Femur (tissue), 1 donor: ENCODE measurements at places on chromosomes 3 and 15.
A peak's percentile ranks its signal among the peaks of the same experiment; 100 is the strongest.

GRCh38 chr15:75862796-75863195 lies 19.5 kb downstream of the UBE2Q2 start:
- DNase-seq: no peak

DNA sequence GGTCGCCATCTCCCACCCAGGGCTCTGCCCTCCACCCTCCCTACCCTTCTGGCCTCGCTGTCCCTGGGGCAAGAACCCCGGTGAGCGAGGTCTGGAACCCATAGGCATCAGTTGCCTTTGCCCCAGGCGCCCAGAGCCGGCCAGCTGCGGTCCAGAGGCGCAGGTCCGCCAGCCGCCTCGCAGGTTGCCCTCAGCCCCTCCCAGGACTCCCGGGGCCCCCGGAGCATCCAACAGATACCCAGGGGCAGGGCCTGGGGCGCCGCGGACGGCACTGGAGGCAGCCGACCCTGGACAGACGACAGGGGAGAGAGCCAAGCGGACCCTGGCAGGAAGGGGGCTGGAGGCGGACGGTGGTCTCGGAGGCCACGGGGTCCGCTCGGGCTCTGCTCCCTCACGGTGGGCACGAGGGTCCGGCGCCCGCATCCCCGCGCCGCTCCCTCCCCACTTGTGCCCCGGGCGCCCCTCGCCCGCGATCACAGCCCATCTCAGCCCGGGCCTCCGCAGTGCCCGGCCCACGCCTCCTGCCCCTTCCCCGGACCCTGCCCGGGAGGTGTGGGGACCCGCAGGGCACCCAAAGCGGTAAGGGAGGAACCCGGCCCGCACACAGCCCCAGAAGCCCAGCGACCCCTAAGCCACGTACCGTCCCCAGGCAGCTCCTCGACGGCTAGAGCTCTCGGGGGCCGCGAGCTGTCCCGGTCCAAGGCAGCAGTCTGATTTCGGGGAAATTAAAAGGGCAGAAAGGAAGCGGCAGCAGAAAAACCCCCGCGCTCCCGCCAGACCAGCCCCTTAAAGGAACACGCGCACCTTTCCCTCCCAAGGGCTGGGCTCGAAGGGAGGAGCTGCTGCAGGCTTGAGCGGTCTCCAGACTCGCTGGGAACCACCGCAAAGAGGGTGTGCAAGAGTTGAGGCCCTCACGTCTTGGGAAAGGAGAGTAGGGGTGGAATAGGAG lies at the start of gene HAPLN3:
Gene HAPLN3, minus strand, starts transcription at position 726 of the 949 bp plus-strand sequence. CDS start 8,246 bp downstream, outside the sequence.
- peak; percentile 62 for DNase-seq

DNA sequence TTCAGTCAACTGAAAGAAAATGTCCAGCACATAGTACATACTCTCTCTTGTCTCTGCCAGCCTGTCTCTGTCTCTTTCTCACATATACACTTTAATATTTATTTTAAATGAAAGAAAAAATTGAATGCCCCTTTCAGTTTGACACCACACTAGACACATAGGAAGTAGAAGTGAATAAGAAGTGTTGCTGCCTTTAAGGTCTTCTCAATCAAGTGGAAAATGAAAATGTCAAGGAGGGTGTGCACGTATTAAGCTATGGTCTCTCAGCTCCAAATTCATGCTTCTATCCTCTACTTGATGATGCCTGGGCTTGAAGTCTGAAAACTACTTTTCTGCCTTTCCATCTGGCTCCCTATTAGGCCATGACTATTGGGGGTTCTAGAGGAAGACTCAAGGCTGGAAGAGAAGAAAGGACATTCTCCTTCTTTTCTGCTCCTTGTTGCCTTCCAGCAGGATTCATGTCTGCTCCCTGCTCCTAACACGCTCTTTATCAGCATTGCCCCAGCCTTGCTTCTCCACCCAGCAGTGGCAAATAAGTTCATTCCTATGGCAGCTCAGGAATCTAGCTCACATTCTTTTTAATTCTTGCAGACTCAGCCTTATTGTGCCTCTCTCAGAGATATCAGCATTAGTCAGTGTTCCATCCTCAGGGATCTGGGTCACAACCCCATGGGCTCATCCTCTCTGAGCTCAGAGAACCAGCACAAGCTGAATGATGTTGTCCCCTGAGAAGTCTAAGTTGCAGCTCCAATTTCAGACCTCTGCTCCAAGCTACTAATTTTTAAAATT lies 609.1 kb upstream of the GRM7 start:
- DNase-seq: no peak

- peak; percentile 39 for DNase-seq
These were observed 119.1 kb downstream of the ATG7 start for GRCh38 chr3:11391174-11391879.

GRCh38 chr15:29062179-29062591 lies 176.4 kb downstream of the APBA2 start:
- DNase-seq: no peak

GRCh38 chr15:41603941-41604911 lies 45.2 kb downstream of the TYRO3 start:
- DNase-seq: peak; percentile 77

GRCh38 chr3:75260-75659 lies 121.3 kb upstream of the CHL1 start:
- no peak for DNase-seq

- no peak for DNase-seq
These were observed 6.7 kb upstream of the DGKG start for GRCh38 chr3:186368717-186369116.

DNA sequence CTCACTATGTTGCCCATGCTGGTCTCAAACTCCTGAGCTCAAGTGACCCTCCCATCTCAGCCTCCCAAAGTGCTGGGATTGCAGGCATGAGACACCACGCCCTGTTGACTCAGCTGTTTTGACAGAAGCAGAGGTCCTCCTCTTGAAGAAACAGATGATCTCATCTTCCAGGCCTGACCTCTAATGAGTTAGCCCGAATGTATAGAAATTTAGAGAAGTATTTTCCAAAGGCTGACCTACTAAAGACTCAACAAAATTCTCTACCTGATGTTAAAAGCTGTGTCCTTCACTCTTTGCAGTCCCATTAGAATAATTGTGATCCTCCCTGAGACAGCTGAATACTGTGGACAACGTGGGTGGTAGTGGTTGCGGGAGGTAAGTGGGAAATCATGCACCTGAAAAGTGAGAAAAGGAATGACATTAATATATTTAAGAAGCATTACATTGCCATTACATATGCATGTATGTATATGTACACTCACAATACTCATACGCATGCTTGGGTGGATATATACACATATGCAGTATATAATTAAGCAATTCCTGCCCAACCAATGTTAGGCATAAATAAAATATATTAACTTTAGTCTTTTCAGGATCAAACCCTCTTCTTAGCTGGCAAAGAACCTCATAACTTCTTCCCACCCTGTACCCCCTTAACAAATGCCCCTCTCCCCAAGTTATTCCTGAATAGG lies 204.6 kb upstream of the NR2F2 start:
- DNase-seq: no peak

GRCh38 chr3:127264292-127264691 lies 23.6 kb downstream of the PRR20G start:
- DNase-seq: no peak

DNA sequence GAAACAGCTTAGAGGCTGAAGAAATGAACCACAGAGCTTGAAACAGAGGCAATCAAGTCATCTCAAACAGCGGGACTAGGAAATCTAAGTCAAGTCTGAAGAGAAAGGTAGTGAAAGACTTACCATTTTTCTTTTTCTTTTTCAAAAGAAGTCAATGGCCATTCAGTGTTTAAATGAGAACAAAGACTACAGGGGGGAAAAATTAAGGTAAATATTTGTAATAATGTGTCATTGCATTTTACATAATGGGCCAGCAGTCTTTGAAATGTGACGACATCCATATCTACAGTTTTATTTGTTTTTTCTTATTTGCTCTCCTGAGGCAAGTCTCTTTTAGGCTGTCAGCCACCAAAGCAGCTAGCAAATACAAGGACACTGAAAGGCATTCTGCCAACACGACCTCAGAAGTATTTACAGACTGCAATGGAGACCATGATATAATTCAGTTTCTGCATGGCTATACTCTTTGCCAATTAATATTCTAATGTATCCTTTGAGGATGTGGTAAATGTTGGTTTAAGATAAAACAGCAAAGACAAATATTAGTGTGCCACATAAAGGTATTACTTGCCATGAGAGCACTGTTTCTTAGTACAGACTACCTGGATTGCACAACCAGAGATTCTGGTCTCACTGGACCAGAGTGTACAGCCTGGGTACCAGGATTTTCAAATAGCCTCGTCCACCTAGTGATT lies 307.0 kb upstream of the THBS1 start:
- DNase-seq: no peak
